Astrocyte of the spinal cord (primary cell): ENCODE measurements at places on chromosomes 2 and 18.

DNA sequence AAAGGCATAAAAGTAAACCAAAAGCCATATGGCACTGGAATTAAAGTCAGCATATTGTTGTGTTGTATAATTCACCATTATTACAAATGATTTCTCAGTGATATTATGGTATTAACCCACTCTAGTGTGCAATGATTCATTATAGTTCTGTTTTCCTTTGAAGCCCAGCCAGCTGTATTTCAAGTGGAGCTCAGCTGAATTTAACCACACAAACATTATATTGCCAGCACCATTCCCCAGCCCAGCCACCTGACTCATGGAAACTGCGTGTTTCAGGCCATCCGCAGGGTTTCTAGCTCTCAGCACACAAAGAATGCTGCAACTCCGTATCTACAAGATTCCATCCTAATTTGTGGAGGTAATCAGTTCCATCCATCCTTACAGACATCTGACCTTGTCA, 166.8 kb upstream of the CHAC2 start:
- DNase-seq: peak; percentile 80

DNA sequence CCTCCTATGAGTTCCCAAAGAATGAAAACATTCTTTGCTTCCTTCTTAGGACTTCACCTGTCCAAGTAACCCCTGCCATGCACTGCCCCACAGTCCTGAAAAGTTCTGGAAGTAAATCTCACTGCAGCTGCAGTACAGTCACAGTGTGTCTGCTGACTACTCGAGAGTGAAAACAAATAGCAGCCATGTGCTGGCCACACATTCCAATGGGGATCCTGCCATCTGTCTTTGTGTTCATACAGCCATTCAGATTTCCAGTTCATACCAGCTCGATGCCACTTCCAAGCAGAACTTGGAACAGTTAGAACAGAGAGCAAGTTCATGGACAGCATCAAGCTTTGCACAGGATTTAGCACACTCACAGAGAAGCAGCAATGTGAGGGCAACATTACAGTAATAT, 629.9 kb upstream of the ACVR2A start:
- no peak for DNase-seq

DNA sequence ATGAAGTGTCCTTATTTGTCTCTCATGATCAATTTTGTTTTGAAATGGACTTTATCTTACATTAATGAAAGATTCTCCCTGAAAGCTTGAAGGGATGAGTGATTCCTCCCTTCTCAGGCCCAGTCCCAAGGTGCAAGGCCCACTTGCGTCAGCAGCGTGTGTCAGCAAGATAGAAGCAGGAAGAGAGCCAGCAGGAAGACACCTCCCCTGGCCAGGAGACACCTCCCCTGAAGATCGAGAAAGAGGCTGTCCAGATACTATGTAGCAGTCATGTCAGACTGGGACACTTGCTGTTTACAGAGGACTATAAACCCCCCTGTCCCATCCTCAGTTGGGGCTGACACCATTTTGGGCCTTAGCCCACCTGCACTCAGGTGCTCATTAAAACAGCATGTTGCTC, 38.3 kb downstream of the TIMM21 start:
- DNase-seq: no peak

- no peak for DNase-seq
These were observed 9.4 kb downstream of the REV1 start for GRCh38 chr2:99480390-99480789.

GRCh38 chr2:189830510-189830909, 46.3 kb downstream of the PMS1 start:
- no peak for DNase-seq

GRCh38 chr2:11744631-11745394, 1.6 kb upstream of the LPIN1 start:
- DNase-seq: peak; percentile 53

DNA sequence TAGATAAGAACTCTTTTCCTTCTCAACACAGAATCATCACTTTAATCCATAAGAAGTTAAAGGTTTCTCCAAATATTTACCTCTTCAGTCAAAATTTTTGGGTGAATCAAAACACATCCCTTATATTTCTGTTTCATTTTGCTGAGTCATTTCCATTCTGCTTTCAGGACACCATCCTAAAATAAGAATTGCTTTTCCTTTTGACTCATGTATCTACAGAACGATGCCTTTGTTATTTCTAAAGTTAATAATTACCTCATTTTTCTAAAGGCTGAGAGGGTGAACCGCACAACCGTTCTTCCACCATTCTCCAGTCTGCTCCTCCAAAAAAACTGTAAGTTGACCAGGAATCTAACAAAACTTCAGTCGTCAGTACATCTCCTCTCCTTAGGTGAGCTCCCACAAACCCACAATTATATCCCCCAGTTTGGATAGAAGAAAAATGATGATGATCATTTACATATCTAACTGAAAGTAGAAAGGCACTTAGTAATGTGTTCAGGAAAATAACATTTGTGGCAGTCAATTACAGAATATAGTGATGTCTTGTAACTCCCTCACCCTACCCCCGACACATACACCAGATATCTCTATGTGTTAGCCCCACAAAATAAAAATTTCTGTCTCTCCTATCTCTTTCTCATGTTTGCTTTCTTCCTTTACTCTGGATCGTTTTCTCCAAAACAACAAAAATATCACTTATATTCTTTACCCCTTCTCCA, 162.5 kb downstream of the RAD51AP2 start:
- peak; percentile 20 for DNase-seq

GRCh38 chr2:232846055-232846454, 24.0 kb upstream of the SNORC start:
- DNase-seq: no peak

DNA sequence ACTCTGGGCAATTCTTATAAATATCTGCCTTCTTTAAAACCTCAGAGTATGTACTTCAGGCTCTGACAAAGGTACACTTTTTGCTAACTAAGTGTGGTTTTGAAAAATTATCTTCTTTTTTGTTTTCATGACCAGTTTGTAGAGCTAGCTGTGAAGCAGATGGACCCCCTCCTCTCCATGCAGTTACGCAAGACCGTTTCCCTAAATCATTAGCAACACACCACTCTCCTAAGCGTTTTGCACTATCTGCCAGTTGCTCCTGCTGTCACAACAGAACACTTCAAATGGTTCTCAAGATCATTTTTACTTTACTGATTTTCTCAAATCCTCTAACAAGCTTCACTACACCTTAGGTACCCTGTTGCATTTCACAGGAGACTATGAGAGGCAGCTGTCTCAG, 53.3 kb downstream of the GULP1 start:
- DNase-seq: peak; percentile 15

- DNase-seq: peak; percentile 87
These were observed 532 bp upstream of the YES1 start for GRCh38 chr18:812376-813171.
